Activated CD4-positive, alpha-beta T cell treated with anti-CD3 and anti-CD28 coated beads, Interleukin-2, amount 10 ng/mL, durations not matched to agents 24 days and 14 days (primary cell): ENCODE measurements at places on chromosomes 2 and 18.

DNA sequence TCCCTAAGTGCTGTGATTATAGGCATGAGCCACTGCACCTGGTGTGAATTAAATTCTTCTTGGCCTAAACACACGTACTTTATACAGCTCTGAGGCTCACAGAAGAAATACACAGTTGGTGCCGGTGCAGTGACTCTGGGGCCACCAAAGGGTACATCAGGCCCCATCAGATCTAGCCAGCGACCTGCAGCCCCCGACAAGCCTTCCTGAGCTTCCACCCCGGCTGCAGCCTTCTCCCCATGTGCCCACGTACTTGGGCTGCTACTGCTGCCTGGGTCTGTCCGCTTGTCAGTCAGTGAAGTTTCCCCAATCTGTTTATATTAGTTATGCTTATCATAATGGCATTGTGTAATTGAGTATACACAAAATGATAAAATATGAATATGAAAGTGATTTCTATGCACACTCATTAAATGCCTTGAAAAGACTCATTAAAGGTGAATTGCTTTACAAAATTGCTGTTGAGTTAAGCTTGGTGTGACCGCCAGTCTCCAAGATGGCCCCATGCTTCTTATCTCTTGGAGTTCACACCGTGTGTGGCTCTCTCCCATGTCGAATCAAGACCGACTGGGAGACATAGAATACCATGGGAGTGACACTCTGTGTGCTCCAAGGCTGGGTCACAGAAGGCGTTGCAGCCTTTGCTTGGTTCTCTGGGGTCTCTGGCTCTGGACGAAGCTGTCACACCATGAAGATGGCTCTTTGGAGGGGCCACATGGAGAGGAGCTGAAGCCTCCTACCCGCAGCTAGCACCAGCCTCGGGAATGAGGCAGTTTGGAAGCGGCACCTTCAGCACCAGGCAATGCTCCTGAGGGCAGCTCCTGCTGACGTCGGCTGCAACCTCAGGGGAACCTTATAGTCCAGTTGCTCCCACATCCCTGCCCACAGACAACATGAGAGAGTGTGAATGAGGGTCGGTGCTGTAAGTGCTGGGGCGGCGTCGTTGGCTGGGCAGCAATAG is 29.2 kb upstream of the HPCAL1 start:
- no peak for DNase-seq

- no peak for DNase-seq
Measured at GRCh38 chr2:217795067-217795466, 207.7 kb downstream of the TNS1 start.

DNA sequence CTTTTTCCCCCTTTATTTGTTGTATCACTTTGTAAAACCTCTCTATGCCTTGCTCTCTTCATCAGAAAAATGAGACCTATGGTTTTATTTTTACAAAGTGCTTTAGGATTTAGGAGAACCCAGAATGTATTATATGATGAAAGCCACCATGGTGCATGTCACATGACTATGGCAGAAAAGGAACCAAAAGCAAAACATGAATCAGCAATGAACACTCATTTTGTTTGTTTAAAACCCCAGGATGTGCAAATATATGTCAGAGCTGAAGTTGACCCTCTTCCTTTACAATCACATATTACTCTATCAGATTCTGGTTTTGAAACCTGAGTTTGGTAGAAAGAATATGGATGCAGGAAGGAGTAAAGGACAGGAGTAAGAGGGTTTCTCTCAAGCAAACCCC is 70.0 kb downstream of the FIGN start:
- DNase-seq = no peak

DNA sequence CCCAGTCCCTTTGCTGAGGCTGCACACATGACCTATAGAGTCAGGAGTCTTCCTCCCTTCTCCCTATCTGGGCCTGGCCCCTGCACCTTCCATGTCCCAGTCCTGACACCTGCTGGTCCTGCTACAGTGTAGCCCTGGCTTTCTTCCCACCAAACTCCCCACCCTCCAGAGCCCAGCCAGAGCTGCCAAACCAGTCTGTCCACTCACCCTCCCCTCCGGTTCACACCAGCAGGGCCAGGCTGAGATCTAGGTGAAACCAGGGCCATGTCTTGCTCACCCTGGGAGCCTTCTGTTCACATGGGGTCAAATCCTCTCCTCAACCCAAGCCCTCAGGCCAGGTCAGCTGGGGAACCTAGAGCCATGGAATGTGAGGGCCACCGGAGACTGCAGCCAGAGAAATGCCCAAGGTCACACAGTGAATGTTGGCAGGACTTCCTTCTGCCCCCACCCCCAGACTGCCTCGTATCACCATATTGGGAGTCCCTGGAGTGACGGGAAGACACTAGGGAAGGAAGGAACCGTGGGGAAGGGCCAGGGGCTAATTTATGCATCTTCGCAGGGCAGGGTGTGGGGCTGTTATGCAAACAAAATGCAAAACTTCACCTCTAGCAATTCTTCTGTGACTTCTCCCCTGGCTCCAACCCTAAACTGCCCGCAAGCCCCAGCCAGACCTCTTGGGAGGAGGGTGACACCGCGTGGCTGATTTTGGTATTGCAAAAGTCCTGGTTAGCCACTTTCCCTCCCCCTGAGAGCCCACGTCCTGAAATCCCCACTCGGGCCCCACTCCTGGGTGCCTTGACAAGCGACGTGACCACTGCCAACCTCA is 14.6 kb downstream of the TNS1 start:
- peak; percentile 92 for DNase-seq

DNA sequence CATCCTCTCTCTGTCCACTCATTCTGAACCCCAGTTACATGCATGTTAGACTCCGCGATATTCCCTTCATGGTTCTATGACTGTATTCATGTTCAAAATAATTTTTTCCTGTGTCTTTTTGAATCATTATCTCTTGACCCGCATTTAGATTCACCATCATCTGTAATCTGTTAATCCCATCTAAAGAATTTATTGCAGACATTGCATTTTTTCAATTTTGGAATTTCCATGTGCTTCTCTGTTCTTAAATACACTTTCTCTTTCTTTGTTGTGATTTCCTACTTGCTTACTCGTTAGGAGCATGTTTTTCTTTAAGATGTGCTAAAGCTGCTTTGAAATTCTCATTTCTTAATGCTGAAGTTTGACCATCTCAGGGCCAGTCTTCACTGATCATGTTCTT is 122.2 kb downstream of the ATP9B start:
- DNase-seq = no peak

DNA sequence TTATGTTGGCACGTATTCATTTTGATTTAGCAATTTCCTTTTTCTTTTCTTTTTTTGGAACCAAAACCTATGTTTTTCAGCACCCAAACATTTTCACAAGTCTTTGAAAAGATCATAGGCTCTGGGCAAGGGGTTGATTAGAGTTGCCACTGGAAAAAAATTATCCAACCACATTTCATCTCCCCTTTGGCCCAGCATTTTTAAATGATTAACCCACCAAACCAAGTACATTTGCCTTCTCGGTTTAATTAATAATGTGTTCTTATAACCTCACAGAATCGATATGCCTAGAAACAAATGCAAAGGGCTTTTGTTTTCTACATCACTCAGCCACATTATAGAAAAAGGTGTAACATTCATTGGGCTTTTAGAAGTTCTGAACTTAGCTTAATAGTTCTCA is 66.1 kb downstream of the CHST9 start:
- DNase-seq = no peak

DNA sequence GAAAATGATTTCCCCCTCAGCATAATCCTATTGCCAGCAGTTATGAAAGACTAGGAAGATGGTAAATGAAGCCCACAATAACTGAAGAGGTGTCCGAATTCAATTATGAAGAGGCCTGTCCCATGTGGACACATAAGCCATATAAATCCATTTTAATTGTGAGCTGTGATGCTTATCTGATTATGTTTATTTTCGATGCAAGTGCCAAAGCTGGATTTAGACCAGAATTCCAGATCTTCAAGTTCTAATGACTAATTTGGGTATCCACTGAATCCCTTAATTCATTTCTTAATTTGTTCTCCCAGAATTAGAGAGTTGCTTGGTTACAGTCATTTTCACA is 24.5 kb downstream of the SPATS2L start:
- no peak for DNase-seq

GRCh38 chr2:67888351-67889005 is 174.3 kb downstream of the C1D start:
- no peak for DNase-seq

GRCh38 chr18:39661856-39662366 is 2096.3 kb upstream of the CELF4 start:
- DNase-seq = no peak

DNA sequence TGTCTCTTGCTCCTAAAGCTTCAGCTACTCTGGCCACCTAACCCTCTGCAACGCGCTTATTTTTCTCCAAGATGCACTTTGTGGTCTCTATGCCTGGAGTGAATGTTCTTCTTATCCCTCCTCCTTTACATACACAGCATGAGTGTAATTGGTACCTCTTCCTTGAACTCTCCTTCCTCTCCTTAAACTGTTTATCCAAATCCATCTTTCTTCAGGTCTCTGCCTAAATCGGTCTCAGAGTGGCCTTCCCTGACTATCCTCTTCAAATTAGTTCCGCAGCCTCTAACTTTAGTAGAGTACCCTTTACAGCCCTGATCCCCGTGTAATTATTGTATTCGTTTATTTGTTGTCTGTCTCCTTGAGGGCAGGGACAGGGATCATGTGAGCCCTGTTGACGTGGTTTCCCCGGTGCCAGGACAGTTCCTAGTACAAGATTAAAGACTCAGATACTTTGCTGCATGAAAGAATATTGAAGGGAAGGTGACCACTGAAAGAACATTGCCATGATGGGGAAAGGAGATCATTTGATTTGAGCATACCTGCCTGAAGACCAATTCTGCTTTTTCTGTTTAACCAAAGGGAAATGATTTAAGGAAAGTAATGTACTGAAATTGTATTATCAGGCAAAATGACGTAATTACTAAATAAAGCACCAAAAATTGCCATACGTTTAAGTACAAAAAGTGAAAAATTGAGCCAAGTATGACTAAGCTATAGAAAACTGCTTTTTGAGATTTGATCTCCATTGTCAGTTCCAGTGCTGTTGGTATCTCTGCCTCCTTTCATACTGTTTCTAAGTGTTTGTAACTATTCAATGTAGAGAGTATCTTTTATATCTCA is 1.2 kb downstream of the CNOT9 start:
- DNase-seq = peak; percentile 67

DNA sequence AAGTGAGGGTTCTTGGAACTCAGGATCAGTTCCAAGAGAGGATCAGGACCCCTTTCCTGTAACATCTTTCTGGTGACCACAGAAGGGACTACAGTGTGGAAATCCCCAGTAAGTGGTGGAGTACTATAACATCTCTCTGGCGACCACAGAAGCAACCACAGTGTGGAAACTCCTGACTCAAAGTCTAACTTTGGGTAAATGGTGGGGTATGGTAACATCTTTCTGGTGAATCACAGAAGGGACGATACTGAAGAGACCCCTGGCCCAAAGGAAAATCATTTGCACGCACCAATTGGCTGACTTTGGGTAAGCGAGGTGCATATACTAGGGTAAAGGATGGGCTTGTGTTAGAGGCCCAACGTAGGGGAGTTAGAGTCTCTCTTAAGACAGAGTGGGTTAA is 56.3 kb upstream of the GULP1 start:
- peak; percentile 61 for DNase-seq

DNA sequence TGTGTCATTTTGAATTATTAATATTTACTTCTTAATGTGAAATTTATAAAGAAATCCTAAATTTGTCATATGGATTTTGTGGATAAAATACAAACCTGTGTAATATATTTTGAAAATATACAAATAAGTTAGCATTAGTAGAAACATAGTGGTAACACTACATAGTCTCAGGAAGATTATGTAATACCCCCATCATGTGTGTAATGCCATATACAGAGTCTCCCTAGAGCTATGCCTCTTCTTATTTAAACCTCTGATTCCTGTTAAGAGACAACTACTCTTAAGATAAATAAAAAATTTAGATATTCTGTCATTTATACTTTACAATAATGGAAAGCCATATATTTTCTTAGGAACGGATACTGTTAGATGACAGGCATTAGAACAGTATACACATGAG is 2012.0 kb upstream of the LRRTM1 start:
- no peak for DNase-seq

- no peak for DNase-seq
Measured at GRCh38 chr2:200913654-200914053, 24.5 kb downstream of the NIF3L1 start.

- no peak for DNase-seq
Measured at GRCh38 chr2:235670974-235671787, 177.3 kb downstream of the AGAP1 start.

GRCh38 chr2:239371726-239372686 is 28.8 kb downstream of the HDAC4 start:
- DNase-seq = no peak

GRCh38 chr2:101362316-101362715 is 25.0 kb downstream of the CREG2 start:
- DNase-seq = no peak

DNA sequence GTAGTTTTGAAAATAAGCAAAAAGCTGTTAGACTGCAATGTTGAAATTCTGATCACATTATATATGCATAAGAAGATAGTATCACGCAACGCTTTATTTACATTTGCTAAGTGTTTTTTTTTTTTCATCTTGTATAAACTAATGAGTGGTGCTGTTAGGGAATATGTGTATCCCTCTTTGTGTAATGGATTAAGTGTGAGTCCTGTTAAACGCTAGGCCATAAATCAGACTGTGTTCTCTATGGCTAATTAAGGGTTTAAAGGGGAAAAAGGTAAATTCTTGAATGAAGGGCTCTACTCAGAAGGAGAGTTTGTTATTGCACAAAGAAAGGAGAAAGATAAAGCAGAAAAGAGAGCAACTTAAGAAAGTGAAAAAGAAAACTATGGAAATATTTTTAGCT is 4.8 kb upstream of the ASXL3 start:
- no peak for DNase-seq

DNA sequence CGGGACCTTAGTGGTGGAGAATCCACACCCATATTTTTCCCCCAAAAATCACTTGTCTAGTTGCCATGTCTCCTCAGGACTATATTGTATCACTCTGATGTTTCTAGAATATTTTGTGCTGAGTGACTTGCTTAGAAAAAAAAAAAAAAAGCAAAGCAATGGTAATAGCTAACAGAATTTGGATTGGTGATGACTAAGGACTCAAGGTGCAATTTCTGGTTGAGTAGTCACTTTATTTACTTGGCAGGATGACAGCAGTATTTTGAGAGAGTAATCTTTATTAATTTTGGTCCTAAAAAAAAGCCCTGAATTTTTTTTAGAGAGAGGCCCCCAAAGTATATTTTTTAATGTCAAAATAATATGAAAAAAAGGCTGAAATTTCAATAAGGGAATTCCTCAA is 32.8 kb upstream of the MYO3B start:
- DNase-seq = no peak

DNA sequence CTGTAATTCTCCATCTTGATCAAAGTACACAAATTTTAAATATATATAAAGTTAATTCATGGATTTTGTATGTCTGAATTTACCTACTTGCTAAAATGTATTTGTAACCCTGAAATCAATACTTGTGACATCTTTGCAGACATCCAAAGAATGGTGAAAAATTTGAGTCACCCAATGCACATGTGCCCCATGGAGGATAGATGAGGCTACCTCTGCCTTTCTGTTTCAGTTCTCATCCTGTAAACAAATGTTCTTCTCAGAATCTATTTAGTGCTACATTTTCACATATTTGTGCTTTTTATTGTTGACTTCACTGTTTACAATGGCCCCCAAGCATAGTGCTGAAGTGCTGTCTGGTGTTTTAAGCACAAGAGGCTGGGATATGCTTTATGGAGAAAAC is 171.5 kb downstream of the LRATD1 start:
- no peak for DNase-seq
